NCI-H510A (cell line): ENCODE measurements at places on chromosomes 2 and 18.

- no peak for DNase-seq
Measured at GRCh38 chr18:14767474-14767873, 19.5 kb downstream of the ANKRD30B start.

DNA sequence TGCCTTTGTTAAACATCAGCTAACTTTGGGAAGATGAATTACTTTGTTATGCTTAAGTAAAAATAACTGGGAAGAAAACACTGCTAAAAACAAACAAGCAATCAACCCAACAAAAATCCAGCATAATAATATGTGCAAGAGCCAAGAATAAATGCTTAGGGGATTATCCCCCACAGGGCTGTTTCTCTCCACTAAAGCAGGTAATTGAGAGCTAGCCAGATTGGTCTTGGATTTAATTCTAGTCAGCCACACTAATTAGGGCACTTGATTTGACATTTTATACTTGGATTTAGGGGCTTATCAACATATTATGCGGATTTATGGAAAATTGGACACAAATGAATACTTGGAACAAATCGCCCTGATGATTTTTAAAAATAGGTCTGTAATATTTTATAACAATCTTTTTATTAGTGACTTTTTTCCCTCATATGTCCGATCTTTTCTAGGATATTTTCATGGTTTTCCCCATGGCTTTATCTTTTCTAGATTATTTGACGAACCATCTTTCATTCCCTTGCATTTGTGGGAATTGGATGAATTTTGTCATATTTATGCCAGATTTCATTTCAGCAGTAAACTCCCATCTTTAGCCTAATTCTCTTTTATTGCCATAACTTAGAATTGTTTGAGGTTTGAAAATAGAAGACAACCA is 199.1 kb upstream of the NXPH2 start:
- no peak for DNase-seq

DNA sequence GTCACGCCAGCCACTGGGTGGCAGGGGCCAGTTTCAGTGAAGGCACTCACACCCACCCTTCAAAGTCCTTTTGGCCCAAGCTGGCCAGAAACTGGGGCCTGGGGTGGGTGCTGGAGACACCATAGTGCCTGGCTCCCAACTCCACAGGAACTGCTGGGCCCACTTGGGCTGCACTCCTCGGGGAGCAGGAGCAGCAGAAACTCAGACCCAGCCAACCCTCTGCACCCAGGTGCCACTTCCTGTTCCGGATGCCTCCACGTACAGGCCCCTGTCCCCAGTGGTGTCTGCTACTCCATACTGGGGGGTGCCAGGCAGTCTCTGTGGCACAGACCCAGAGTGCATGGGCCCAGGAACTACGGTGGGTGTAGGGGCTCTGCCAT is 42.5 kb upstream of the ZNF519 start:
- DNase-seq, result no peak

- DNase-seq, result no peak
Measured at GRCh38 chr18:36661999-36662398, 166.8 kb downstream of the TPGS2 start.

- no peak for DNase-seq
Measured at GRCh38 chr2:235502336-235502735, 8.5 kb downstream of the AGAP1 start.

DNA sequence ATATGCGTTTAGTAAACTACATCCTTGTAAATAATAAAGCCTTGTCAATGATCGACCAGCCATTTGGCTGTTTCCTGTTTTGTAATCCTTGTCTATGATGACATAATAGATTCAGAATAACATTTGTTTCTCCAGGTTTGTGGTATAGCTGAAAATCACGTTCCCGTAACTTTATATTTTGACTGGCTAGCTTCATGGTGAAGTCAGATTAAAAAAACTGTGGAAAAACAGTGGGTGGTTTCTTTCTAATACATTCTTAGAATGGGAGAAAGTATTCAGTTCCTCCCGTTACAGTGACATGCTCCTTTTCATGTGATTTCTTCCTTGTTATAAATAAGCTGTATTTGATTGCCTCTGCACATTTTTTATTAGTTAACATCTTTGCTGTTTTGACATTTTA is 366.9 kb downstream of the NYAP2 start:
- no peak for DNase-seq

DNA sequence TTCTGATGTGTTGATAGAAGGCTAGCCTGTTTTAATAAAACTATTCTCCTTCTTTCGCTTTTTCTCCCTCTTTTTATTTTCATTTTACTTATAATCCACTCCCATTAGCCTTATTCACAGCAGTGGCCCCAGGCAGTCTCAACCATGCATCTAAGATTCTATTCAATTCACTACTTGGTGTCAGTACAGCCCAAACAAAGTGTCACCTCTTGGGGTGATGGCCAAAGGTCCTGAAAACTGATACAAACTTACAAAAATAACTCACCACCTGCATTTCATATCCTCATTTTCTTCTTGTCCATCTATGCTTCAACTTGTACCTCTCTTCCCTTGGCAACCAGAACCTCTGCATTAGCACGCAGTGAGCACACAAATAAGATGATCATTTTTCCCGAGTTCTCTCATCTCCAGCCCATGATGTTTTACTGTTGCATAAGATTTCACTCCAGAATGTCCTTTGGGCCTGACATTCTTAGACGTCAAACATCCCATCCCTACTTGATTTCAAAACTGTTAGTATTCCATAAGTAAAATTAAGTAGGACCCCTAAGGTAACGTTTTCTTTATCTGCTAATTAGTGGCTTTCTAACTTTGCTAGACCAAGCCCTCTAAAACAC is 559.3 kb upstream of the TNP1 start:
- DNase-seq, result no peak

DNA sequence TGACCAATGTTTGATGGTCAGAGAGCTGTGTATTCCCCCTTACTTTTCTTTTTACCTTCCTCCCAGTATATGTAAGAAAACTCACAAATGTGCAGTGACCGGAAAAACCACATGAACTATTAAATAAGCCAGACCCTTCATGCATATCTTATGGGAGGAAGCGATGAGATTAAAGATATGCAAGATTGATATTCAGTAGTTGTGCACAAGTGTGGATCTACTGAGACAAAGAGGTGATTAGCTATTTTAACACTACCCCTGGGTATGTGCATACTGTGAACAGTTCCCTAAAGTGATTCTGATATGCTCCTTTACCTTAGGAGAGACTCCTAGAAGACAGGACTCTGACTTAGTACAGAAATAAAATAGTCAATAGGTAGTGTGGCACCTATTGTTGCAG is 328.3 kb downstream of the EPHA4 start:
- no peak for DNase-seq

GRCh38 chr18:51196118-51196810 is 1.2 kb downstream of the MEX3C start:
- no peak for DNase-seq

DNA sequence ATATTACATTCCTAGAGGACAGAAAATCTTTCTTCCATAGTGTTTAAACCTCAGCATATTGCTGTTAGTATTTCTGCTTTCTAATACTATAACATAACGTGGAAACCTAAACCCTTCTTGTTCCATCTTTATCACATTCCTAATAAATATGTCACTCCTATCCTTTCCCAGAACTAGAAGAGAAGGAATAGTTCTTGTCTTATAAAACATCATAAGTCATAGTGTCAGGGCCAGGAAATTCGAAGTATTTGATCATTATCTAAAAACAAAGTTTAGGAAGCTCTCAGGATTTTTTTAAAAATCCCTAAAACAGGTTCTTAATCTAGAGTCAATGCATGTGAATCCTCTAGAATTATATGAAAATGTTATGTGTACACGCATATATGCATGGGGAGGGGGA is 2.0 kb downstream of the NHEJ1 start:
- no peak for DNase-seq

DNA sequence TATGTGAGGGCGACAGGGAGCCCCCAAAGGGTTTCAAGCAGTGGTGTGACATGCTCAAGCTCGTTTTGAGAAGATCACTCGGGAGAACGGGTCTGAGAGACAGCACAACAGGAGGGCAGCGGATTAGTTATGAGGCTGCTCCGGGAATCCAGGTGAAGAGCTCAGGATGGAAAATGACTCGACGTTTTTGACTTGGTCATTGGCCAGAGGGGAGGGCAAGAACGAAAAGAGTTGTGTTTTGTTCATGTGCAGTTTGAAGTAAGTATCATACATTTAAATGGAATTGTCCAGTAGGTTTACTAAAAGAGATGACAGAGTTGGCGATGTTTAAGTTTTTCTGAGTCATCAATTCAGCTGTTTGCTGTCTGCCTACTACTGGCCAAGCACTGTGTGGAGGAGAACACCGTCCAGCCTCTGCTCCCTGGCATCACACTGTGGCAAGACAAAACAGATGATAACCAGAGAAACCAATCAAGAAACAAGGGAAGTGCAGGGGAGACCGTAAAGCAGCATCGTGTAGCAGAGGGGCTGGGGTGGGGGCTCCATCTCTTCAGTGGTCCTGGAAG is 25.3 kb upstream of the ANXA4 start:
- no peak for DNase-seq

DNA sequence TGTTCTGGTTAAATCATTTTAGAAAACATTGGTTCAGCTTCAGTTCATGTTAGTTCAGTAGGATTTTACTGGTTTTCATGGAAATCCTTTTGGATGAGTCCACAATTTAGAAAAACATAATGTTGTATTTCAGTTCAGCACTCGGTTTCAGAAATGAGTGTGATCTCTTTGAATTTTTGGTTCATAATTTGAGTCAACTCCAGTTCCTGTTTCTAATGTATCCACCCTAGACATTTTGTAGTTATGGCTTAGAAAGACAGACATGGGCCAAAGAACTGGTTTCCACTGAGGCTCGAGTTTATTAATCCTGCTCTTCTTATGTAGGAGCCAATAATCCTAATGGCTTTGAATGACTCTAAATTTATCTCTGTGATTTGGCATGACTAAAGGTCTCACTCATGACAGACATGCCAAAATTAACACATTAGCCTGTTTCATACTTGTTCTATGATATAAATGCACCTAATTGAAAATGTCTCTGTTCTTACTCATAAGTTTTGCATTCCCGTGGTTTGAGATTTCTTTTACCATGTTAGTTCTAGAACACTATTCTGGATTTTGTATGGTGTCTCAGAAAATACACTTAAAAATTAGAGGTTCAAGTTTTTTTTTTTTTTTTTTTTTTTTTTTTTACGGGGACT is 82.3 kb upstream of the SPRED2 start:
- DNase-seq, result no peak

DNA sequence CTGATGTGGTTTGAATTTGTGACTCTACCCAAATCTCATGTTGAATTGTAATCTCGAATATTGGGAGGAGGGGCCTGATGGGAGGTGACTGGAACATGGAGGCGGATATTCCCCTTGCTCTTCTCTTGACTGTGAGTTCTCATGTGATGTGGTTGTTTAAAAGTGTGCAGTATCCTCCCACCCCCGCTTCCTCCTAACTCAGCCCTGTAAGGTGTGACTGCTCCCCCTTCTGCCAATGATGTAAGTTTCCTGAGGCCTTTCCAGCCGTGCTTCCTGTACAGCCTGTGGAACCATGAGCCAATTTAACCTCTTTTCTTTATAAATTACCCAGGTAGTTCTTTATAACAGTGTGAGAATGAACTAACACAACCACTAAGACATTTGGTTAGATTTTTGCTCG is 458.4 kb downstream of the THSD7B start:
- no peak for DNase-seq

GRCh38 chr2:38765149-38765548 is 12.9 kb upstream of the GEMIN6 start:
- DNase-seq, result no peak

DNA sequence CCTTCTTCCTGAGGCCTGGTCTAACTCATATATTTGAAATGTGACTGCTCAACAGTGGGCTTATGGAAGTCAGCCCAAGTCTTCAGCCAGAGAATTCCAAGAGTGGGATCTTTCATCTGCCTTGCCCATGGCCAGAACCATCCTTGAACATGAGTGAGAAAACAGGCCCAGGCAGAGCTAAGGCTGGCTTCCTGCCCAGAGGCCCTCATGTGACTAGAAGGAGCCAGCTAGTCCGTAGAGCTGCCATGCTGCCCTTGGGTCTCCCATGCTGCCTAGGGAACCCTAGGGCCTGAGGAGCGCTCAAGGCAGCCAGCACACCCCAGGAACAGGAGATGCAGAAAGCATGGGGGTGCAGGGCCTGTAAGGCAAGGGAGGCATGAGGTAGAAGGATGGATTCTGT is 203.6 kb downstream of the FHOD3 start:
- no peak for DNase-seq

- no peak for DNase-seq
Measured at GRCh38 chr18:80173060-80173459, 64.0 kb downstream of the ADNP2 start.

DNA sequence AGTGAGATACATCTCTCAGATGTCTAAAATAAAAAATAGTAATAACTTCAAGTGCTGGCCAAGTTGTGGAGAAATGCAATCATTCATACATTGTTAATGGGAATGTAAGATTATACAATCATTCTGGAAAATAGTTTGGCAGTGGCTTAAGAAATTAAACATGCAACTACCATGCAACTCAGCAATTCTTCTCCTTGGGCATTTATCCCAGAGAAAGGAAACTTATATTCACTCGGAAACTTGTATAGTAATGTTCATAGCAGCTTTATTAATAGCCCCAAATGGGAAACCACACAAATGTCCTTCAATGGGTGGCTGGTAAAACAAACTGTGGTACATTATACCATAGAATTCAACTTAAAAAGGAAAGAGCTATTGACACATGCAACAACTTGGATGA is 274.0 kb upstream of the SPRED2 start:
- DNase-seq, result no peak

- no peak for DNase-seq
Measured at GRCh38 chr18:26547646-26548414, 523 bp downstream of the KCTD1 start.

GRCh38 chr2:219598308-219599078 is 836 bp downstream of the STK11IP start:
- no peak for DNase-seq

DNA sequence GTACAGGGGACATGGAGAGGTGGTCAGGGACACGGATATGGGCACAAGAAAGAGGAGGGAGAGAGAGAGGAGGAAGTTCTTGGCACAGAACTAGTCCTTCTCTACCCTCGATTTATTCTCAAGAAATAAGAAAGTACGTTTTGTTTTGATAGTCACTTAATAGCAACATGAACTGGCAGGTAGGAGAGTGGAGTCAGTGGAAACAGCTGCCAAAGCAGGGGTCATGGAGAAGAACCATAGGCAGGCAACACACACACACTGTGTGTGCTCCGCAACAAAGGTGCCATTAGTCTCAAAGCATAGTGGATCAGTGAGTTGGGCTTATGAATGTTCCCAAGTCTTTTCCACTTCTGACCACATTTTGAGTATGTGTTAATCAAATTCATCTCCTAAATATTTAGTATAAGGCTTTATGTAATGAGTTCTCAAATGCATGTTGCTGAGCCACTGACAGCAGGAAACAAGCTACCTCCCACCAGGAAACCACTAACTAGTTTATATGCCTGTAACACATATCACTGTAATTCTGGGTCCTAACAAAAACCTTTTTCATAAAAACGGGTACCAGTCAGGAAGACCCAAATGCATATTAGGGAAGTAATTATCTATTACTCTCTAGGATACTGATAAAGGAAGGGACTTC is 41.1 kb downstream of the IWS1 start:
- no peak for DNase-seq

- DNase-seq, result no peak
Measured at GRCh38 chr2:207937253-207937652, 88.1 kb downstream of the PLEKHM3 start.
